ENCODE measurements at places on chromosomes 16 and 17. TPM values are rescaled to one million over a fixed set of nuclear protein-coding genes. Genes with fewer than 3 reads are reported as not detected.

DNA sequence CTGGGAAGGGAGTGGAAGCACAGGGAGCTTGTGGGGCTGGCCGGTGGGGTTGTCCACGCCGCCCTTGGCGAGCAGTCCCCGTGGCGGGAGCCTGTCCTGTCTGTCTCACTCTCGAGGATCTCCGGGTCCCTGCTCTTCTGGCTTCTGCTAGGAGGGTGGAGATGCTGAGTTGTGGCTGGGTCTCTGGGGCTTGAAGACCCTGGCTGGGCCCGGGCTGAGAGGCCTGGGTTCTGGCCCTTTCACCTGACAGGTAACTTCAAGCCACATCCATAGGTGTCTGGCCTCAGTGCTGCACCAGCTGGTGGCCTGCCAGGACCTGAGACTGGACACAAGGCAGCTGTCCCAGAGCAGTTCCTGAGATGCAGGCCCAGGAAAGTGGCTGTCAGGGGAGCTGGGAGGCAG is 46.7 kb downstream of the PRMT7 start:
- H3K4me3 ChIP-seq: no peak overlapping the region
- peaks cover 40% of the 10 kb centered on the region for H3K4me1 ChIP-seq
- H3K27ac ChIP-seq: no peak overlapping the region
- no peak for DNase-seq

DNA sequence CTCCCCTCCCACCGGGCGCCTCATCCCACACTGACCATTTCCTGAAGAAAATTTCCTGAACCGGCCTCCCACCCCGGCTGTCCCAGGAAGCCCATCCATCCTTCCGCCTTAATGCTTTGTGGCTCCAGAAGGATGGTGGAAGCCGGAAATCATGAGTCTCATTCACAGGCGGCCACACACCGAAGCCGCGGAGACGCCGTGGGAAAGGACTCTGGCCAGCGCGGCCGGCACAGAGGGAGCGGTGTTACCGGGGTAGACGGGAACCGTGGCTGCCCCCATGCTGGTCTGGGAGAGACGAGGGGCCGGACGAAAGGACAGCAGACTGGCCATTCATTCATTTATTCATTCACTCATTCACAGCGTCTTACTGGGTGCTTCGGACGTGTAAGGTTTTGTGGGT is 326.8 kb downstream of the SEC14L1 start:
- H3K4me3 ChIP-seq: no peak overlapping the region
- H3K4me1 ChIP-seq: peaks cover 100% of the 10 kb centered on the region
- peak overlapping the region; percentile 50 for H3K27ac ChIP-seq
- DNase-seq: no peak

EXOC3L1 gene
- total RNA-seq: not detected

HS3ST3A1 gene
- 4.4 TPM for total RNA-seq

DNA sequence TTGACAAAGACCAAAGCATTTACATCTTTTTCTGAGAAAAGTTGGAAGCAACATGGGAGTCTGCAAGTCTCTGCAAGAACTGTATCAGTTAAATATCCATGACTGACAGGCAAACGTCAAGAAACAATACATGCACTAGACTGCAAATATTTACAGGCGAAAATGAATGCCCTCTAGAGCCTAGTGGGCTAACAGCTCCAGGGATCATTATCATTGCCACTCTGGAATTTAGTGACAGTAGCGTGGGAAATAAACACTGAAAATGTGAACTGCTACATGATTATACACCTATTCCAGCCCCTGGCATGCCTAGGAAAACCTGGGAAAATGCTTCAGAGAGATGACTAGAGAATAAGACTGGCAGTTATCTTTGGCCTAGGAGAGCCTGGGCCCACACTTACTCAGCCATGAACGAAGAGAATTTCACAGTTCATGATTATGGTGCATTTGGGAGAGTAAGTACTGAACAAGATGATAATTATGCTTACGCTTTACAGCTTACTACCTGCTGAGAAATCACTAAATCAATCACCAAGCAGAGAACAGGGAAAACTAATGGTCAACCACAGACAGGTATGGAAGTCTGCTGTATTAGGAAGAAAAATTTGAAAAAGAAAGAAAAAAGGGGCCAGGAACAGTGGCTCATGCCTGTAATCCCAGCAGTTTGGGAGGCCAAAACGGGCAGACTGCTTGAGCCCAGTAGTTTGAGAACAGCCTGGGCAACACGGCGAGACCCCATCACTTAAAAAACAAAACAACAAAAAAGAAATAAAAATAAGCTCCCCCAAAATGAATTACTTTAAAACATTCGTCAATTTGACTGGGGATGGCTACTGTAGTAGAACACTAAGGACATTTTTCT is 66.6 kb upstream of the CLEC18B start:
- H3K4me3 ChIP-seq: no peak overlapping the region
- H3K36me3 ChIP-seq: peaks cover 70% of the 10 kb centered on the region
- H3K27ac ChIP-seq: no peak overlapping the region
